HEK293T (cell line): ENCODE measurements at places on chromosomes 6 and 20.

DNA sequence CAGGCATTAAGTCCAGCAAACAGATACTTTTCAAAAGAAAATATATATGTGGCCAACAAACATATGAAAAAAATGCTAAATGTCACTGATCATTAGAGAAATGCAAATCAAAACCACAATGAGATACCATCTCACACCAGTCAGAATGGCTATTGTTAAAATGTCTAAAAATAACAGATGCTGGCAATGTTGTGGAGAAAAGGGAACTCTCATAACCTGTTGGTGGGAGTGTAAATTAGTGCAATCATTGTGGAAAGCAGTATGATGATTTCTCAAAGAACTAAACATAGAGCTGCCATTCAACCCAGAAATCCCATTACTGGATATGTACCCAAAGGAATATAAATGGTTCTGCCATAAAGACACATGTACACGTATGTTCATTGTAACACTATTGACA, 20.6 kb downstream of the KCNQ5 start:
- DNase-seq: no peak

DNA sequence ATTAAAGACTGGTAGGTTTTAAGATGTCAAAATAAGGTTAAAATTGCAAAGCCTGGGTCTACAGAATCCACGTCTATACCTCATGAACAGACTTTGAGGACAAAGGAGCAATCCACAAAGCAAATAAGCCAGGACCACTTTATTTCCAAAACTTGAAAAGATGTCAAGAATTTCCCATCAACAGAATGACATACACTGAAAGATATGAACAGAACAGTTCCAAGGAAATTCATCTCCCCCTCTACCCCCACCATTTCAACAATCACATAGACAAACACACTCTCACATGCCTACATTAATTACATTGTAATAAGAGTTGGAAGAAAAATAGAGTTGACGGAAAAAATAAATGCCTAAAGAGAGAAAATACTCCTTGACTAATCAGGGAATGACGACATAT, 45.2 kb upstream of the NHSL1 start:
- no peak for DNase-seq

DNA sequence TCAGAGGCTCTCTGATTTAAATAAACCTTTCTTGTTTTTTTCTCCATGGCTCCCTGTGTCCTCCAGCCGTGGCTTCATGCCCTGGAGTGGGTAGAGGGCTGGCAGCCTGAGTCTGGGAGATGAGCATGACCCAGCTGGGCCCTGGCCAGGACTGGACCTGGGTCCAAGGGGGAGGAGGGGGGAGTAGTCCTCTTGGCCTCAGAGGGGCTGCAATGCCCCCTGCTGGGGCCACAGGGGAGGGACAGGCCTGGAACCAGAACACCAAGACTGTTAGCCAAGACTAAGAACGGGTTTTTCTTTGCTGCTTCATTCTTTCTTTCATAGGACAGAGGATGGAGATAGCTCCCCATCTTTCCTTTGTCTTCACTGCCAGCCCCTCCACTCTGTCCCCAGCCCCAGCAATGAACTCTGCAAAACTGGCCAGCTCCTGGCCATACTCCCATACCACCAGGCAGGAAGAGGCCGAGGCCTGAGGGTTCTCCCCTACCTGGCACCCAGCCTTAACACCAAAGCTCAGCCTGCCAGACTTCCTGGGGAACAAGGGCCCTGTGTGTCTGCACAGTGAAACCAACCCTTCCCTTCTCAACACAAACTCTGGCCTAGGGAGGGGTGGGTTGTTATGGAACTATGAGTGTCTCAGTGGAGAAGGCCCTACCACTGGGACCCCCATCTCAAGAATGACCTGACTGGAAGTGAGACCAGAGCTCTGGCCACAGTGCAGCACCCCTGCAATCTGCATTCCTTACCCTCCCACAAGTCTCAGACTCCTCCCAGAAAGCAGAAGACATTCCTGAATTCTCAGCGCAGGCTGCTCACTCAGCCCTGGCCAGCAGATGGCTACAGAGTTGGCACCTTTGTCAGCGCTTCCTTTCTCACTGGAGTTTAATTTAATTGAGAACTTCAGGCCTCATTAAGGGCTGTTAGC, 11.0 kb downstream of the SLC29A1 start:
- peak; percentile 64 for DNase-seq

DNA sequence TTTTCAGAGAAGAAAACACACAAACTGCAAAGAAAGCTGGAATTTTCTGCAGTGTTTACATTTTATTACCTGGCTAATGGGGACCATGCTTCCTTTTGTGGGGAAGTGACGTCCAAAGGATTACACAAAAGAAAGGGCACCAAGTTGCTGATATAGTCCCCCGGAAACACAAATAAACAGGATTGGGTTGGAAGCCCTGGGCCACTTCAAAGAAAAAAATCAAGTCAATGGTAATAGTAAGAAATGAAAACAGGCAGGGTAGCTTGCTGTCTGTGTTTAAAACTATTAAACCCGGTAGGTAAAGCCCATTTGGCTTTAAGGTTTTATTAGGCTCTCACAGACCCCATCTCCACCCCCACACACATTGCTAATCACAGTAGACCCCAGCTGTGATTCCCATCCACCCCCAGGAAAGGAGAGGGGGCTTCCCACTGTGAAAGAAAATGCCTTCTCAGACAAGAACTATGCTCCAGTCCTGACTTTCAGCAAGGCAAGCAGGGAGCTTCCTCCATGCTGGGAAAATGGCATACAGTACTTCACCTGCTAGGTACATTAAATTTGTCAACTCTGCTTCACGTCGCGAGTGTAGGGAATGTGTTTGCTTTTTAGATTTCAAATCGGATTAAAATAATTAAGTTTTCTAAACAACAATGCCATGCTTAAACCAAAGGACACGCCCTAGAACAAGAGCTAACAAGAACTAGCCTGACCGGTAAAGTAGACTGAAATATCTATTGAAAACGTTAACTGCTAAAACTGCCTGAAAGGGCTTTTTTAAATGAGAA, 1.1 kb downstream of the PERP start:
- peak; percentile 53 for DNase-seq

DNA sequence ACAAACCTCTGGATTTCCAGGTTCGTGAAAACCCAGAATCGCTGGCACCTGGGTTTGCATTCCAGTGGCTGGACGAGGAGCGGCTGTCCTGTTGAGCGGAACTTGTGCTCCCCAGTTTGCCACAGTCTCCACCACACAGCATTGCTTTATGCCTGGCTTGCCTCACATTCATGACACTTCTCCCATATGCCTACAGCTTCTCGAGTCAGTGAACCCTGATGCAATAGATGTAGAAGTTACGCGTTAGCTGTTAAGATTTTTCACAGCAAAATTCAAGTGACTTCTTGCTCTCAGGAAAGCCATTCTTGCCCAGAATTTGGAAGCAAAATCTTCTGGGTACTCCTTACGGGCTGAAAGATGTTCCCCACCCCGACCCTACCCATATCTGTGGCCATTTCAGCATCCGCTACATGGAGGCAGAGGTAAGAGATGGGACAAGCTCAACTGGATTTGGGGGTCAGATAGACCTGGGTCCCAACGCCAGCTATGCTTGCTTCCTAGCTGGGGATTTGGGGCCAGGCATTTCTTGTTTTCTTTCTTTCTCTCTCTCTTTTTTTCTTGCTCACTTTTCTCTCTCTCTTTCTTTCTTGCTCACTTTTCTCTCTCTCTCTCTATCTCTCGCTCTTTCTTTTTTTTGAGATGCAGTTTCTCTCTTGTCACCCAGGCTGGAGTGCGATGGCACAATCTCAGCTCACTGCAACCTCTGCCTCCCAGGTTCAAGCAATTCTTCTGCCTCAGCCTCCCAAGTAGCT, 12.4 kb upstream of the GDAP1L1 start:
- DNase-seq: no peak

DNA sequence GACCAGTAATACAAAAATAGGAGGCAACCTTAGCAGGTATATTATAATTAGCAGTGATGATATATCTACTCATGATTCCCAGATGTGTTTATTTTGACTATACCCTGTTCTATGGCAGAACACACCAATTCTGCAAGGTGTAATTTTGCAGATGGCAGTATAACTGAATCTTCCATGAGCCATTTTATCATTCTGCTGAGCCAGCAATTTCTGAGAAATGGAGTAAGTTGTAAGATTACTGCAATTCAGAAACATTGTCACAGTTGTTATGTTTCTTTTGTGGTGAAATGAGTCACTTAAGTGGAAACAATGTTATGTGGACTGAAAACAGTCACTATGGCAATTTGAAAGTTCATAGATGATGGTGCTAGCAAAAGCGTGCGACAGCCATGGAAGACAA, 63.7 kb upstream of the RIMS1 start:
- no peak for DNase-seq

DNA sequence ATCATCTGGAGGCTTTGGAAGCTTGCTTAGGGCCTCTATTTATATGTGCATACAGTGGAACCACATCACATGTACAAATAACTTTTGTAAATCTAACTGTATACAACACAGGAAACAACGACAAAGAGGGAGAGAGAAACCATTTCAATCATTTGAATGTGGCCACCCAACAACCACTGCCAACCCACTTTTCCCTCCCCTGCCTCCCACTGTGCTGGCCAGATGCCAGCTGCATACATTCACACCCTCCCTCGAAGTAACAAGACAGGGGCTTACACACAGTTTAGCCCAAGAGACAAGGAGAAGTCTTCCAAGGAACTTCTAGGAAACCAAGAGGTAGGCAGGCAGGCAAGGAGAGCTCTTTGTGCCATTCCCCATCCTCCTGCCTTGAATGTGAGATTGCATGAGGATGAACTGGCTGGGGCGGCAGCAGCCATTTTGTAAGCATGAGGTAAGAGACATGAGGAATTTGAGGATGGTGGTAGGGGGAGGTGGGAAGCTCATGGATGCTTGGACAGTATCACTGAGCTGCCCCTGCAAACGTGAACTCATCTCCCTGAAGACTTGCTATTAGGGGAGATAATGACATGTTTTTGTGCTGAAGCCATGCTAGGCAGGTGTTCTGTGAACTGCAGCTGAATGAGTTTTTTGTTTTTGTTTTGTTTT, 18.2 kb downstream of the BMP7 start:
- no peak for DNase-seq

DNA sequence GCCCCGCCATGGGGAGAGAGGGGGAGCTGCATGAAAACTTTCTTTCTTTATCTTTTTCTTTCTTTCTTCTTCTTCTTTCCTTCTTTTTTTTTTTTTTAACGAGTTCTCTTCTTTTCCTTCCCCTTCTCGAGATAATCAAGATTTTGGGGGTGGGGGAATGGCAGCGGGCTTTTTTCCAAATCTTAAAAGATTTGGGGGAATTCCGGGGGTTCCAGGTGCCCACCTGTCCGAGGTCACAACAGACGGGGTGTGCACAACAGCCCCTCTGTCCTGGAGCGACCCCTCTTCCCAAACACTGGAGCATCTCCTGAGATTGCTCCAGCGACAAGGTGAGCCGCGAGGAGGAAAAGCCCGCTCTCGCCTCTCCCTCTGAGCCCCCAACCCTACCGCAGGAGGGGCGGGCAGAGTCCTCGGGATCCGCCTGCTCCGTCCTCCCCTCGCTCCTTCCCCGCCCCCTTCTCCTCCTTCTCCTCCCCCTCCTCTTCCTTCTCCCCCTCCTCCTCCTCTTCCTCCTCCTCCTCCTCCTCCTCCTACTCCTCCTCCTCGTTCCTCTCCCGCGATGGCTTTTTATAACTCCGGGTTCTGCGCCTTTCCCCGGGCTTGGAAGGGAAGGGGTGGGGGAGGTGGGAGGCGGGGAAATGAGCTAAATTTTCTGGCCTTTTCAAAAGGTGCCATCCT, 689 bp upstream of the KCNB1 start:
- DNase-seq: no peak

DNA sequence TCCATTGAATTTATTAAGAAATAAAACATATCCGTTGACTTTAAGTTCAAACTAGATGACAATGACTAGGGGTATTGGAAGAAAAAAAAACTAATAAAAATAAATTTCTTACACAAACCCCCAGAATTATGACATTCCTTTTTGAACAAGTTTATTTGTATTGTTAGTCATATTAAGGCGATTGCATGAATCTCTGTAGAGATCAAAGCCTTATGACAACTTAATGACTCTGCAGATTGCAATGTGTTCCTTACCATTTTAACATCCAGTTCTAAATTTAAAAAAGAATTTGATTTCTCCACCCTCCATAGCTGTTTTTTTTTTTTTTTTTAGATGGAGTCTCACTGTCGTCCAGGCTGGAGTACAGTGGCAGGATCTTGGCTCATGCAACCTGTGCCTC, 189.8 kb upstream of the CEP162 start:
- no peak for DNase-seq

DNA sequence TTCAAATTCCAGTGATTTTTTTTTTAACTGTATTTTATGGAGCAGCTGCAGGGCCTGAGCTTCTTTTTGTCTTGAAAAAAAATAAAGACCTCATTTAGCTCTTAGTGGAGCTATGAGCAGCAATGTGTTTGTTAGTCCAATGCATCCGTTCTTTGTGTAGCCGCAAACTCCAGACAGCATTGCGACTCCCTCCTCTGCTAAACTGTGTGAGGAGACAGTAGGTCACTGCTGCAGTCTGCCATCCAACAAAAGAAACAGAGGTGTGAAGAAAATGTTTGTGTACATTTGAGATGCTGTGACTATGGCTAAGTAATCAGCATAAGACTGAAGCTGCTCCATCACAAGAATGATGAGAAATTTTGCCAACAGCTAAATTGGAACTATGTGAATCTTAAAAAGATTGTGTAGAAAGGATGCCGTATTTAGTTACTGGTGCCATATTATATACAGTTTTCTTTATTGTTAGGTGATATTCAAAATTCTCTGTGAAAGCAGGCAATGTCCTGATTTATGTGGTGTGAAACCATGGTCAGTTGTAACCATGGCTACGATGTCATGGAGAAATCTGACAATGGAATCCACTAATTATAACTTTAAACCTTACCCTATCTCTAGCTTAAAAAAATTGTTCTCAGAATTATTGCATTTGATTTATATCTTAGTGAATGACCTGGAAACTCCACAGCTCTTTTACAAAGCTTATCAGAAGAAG, 428.8 kb upstream of the EPHA7 start:
- no peak for DNase-seq

DNA sequence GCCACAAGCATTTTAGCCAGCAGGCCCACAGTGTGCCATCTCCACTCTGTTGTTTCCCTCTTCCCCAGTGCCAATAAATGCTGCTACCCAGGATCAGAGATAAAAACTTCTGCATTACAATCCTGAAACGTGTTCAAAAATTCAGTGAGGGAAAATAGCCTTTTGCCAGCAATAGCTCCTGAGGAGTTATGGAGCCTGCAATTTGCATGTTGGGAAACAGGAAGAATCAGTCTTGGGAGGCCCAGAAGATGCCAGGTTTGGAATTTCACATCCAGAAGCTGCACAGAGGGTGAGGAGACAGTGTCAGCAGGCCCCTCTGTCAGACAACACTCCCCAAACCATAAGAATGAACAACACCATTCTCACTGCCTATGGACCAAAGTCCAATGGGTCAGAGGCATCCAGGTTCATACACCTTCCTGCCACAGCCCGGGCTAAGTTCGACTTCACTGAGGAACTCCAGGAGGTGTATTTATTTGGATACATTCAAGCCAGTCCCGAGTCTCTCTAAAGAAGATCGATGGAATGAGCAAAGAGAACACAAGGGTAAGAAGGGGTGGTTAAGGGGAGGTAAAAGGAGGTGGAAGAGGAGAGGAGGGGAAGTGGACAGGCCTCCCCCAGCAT, 20.8 kb downstream of the RRBP1 start:
- no peak for DNase-seq

- no peak for DNase-seq
Measured at GRCh38 chr6:42129360-42129676, 13.1 kb downstream of the C6orf132 start.

GRCh38 chr6:111765763-111766162, 107.5 kb downstream of the FYN start:
- DNase-seq: no peak
